Stimulated activated CD8-positive, alpha-beta memory T cell treated with anti-CD3 and anti-CD28 coated beads, Interleukin-2, amount 100 ng/mL, for 1 hour (primary cell): ENCODE measurements at places on chromosomes 5 and 9.

DNA sequence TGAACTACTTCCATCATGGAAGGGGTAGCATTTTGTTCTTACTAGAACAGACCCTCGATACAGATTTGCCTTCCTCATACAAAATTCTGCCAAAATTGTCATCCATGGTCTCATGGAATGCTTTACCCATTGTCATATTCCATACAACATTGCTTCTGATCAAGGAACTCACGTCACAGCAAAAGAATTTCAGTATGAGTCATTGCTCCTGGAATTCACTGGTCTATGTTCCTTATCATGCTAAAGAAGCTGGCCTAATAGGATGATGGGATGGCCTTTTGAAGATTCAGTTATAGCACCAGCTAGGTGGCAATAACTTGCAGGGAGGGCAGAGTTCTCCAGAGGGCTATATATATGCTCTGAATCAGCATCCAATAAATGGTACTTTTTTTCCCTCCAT lies 18.2 kb upstream of the FNIP1 start:
- DNase-seq, result no peak

DNA sequence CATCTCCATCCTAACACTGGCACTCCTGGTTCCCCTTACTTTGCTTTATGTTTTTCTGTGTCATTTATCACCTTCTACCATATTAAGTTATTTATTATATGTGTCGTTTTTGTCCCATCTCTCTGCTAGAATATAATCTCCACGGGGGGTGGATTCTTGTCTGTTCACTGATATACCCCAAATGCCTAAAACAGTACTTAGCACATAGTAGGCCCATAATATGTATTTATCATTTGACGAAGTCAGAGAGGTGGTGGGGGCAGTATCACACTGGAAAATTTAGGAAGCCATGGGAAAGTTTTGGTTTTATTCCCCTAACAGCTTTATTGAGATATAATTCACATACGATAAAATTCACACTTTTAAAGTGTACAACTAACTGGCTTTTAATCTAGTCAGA lies 14.4 kb downstream of the ZCCHC9 start:
- DNase-seq, result no peak

DNA sequence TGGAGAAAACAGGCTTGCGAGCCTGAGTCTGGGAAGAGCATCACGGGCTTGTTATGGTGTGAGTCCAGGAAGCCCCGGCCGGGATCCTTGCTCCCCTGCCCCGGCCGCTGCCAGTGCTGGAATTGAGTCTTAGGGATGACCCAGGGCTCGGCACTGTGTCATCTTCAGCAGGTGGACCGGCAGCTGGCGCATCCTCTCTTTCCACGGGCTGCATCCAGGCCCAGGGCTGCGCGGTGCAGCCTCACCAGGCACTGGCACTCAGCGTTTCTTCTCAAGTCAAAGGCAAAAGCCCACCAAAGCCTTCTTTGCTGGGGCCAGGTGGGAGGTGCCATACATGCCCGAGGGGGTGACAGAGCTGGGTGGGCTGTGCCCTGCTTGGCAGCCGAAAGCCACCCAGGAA lies 46.6 kb downstream of the COL5A1 start:
- DNase-seq, result no peak

GRCh38 chr5:23930985-23931384 lies 423.6 kb downstream of the PRDM9 start:
- DNase-seq, result no peak

- DNase-seq, result no peak
Observed at GRCh38 chr9:27977931-27978330, 404.6 kb upstream of the C9orf72 start.

GRCh38 chr9:91033797-91034196 lies 232.2 kb downstream of the SYK start:
- DNase-seq, result peak; percentile 14

DNA sequence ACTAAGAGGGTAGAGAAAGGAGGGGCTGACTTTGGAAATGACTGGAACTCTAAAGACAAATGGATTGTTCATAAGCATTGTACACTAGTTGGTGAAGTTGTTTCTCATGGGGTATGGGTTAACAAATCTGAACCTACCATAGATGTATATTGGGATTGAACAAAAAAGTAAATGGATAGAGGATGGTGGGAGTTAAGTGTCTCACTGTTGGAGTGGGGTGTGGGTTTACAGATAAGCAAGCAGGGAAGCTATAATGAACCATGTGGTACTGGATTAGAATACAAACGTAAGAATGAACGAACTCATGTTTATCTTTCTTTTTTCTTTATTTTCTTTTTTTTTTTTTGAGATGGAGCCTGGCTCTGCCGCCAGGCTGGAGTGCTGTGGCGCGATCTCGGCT lies 17.8 kb downstream of the GNG10 start:
- no peak for DNase-seq

DNA sequence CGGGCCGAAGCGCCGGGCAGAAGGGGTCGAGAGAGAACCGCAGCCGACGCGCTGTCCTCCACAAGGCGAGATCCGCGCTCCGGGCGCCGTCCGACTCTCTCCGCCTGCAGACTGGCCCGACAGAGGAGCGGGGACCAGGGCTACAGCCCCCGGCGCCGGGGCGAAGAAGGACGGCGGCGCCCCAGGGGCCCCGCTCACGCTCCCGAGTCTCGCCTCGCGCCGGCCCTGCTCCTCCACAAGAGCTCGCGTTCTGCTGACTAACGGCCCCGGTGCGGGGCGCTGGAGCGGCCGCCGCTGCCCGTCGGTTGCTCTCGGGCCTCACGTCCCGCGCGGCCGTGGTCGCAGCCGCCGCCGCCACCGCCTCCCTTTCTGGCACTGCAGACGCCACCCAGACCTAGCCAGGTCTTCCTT lies 338 bp downstream of the ABHD17B start:
- DNase-seq, result no peak

DNA sequence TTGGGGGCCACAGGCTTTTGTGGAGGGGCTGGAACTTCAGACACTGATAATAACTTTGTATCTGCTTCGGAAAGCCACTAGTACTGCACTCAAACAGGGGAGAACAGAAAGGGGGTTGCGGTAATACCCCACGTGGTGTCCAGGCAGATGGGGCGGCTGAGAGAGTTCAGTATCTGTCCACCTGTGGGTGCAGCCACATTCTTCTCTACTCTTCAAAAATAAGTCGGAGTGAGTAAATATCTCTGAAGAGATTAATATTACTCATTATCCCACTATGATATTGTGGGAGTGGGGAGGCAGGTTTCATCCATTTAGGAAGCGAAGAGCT lies 102.1 kb upstream of the SSBP2 start:
- no peak for DNase-seq

- no peak for DNase-seq
Observed at GRCh38 chr5:108074626-108075025, 307.3 kb downstream of the FBXL17 start.

GRCh38 chr9:1320607-1321195 lies 270.5 kb downstream of the DMRT2 start:
- no peak for DNase-seq

DNA sequence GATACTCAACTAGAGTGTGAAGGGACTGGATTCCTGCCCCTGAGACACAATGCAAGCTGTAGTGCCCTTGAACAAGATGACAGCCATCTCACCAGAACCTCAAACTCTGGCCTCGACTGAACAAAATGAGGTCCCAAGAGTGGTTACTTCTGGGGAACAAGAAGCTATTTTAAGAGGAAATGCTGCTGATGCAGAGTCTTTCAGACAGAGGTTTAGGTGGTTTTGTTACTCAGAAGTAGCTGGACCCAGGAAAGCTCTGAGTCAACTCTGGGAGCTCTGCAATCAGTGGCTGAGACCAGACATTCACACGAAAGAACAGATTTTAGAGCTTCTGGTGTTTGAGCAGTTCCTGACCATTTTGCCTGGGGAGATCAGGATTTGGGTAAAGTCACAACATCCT lies 2.4 kb downstream of the ZNF483 start:
- DNase-seq, result no peak

DNA sequence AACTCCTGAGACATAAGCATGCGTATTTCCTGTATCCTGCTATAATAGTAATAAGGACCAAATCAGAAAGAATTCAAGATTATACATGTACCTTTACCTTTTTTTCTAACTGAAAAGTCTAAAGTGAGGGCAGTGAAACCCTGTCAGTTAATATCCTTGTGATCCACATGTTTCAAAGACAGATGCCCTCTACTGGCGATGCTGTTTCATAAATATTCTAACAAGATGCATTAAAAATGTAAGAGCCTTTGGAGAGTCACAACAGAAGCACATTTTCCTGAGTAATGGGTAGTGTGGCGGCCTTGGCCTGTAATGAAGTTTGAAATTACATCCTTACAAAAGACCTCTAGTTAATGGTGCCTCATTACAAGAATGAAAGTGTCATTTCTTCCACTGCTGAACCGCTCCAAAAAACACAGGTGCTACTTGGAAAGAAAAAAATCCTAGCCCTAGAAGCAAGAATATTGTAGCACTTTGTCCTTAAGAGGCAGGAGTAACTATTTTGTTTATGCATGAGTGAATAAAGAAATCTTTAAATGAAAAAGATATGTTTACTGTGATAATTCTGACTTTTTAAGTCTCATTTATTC lies 232.6 kb downstream of the EPB41L4A start:
- no peak for DNase-seq

GRCh38 chr5:147565524-147565923 lies 55.7 kb upstream of the DPYSL3 start:
- no peak for DNase-seq

GRCh38 chr5:132474881-132475496 lies 15.6 kb downstream of the IRF1 start:
- no peak for DNase-seq

- no peak for DNase-seq
Observed at GRCh38 chr9:128242828-128243214, 33.0 kb downstream of the GOLGA2 start.

DNA sequence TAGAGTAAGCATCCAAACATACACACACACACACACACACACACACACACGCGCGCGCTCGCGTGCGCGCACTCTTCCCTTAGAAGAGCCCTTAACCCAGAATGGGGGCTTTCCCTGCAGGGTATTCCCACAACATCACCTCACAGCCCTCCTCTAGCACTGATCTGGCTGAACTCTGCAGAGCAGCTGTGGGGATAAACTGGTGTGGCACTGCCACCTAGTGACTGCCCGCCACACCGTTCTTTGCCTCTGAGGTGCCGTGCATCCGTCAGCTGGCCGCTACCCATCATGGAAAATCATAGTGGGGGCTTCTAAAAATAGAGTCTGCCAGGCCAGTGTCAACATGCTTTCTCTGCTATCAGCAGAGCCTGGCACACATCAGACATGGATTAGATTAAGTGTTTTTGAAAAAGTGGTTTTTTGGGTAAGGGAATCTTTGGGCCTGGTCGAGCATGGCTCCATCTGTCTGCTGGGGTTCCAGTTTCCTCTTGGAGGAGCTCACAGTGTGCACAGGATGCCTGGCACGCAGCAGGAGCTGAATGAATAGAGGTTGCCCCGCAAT lies 88.1 kb downstream of the KCNN2 start:
- no peak for DNase-seq

- DNase-seq, result no peak
Observed at GRCh38 chr9:37956423-37956820, 52.5 kb upstream of the SLC25A51 start.

DNA sequence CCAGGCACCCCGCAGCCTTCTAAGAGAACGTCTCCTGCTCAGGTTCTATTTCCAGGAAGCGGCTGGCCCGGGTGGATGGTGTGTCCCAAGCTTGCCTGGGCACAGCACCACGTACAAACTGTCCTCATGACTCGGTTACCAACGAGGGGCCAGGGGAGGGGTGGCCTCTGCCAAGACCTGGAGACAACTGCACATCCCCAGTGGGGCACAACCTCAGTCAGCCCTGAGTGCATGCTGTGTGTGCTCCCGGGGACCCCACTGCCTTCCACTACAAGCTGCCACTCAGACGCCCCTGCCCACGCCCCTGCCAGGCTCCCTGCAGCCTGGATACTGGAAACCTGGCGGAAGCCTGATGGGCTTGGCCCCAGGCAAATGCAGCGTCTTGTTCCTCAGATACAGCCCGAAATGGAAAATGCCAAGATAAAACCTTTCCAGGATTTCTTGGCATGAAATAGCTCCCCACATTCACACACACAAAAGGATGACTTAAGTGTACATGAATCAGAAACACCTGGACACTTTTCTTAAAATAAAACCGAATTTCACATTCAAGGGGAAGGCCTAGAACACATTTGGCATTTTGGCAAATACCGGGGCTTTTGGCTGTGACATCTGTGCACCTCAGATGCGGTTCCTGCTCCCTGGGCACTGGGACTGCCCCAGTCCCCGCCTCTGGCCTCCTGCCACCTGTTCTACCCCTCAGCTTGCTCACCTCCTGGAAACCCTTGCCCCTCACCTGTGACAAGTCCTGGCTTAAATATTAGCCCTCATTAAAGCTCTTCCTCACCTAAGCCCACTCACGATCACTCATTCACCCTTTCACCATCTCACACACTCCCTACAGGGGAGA lies 62.5 kb downstream of the COL23A1 start:
- no peak for DNase-seq

DNA sequence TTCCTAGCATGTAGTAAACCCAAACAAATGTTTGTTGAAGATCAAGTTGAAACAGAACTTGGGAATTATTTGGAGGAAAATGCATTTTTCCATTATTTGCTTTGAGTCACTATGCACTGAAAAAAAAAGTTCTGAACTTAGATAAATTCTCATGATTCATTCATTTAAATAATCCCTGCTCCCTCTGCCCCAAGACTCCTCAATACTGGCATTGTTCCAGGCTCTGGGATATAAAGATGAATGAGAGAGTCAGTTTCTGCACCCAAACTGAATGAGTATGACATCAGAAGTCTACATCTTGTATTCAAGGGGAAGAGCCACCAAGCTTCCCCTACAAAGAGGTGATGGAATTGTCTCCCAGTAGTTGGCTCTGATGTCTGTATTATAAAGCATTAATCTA lies 123.9 kb downstream of the SEC61B start:
- no peak for DNase-seq

DNA sequence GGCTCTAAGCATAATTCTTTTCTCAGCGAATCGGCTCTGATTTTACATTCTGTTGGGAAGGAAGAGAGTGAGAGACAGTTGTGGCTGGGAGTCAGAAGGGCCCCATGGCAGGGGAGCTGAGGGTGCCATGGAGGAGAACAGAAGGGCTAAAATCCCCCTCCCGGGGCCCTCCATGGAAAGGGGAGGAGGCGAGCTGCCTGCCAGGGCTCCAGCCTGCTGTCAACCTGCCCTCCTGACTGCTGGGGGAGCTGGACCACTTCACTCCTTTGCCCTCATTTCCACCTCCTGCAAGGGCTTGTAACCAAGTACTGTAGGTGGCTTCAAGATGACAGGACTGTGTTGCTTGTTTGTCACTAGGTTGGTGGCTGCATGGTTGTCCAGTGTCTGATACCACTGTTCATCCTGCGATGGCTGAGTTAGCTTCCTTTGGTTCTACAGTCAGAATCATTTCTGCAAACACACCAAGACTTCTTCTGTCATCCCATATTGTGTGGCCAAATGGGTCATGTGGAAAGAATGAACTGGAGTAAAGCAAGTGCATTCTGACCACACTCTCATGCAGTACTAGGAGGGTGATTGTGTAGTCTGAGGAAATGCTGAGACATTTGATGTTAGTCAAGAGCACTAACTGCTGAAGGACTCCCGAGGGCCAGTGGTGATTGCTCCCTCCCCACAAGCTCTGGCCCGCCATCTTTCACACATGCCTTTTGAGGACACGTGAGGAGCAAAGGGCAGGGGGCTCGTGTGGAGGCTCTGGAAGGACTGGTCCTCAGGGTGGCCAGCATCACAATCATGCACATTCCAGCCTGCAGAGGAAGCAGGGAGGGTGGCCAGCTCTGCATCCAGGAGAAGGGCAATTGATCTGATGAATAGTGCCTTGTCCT lies 307.2 kb downstream of the GADD45G start:
- no peak for DNase-seq

GRCh38 chr5:42756606-42757601 lies at the start of gene CCDC152:
CCDC152 (plus strand) TSS chr5:42756818; CDS start chr5:42759122, 2,304 bp downstream.
- peak; percentile 22 for DNase-seq
